ENCODE measurements at places on chromosomes 3 and 15.

GRCh38 chr3:43287500-43287873 is 1.1 kb downstream of the SNRK start:
- DNase-seq = no peak

DNA sequence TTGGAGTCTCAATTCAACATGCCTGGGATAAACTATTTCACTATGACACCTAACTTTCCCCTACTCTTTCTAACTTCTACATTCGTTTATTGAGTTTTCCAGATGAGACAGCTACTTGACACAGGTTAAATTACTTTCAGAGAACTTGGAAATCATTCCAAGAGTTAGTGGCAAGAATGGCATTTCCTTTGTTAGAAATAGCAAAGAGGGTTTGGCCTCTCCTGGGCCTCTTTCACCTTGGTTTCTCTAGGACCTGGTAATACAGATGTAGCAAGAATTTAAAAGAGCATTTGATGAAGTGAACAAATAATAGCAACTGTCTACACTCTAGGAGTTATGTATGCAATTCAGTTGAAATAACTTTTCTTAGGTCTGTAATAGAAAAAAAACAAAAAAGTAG is 748.9 kb downstream of the MECOM start:
- no peak for DNase-seq

GRCh38 chr3:4748701-4749378 is 230.4 kb upstream of the BHLHE40 start:
- DNase-seq = no peak

DNA sequence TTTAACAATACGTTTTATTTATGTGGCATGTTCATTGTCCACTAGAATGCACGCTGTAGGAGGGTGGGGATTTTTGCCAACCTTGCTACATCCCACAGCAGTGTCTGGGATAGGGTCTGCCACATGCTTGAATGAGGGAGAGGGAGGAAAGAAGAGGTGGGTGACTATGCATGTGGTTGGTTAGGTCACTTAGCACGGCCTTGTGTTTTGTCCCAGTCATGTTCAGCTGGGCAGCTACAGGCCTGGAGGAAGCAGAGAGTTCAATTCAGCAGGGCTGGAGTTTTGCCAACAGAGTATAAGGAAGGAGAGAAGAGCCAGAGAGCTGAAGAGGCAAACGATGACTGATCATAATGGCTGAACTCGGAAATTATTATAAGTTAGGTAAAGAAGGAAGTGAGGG is 268.4 kb upstream of the NSMCE3 start:
- no peak for DNase-seq

DNA sequence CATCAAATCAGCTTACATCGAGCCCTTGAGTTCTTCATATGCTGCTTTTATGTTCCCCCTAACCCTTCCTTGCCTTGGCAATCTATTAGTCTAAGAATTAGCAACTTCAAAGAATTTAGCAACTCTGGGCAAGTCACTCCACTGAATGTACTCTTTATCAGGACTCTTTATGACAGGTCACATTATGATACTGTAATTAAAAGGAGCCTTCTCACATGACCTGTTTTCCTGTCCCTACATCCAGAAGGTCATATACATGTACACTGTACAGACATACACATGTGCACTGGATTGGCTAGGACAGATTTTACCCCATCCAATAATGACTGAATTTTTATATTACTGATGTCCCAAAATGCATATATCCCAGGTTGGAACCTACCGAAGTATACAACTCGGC is 463.1 kb downstream of the SHQ1 start:
- no peak for DNase-seq

DNA sequence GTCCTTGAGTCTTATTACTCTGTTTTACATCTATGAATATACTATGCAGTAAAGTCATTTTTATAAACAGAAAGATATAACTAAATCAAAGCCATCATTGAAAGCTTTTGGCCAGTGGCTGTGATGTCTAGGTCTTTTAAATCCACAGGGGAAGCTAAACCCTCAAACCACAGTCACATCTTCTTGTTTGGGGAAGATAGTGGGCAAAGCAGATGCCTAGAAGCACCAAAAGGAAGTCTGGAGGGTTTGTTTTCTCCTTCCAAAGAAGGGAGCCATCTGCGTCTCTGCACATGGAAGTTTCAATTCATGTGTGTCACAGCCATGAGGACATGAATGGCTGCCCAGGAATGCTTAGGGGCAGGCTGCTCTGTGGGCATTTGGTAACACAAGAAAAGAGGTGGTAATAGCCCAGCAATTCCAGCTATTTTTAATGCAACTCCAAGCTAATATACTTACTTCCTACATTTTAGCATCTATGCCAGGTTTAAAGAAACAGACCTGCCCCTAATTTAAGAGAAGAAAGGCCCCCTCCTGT is 322.2 kb downstream of the SLC9A9 start:
- DNase-seq = no peak

GRCh38 chr15:39291690-39292089 is 289.2 kb upstream of the THBS1 start:
- DNase-seq = no peak

- DNase-seq = no peak
Observed at GRCh38 chr3:85193565-85193964, 234.8 kb downstream of the CADM2 start.

GRCh38 chr15:87962428-87962827 is 294.1 kb downstream of the NTRK3 start:
- no peak for DNase-seq

DNA sequence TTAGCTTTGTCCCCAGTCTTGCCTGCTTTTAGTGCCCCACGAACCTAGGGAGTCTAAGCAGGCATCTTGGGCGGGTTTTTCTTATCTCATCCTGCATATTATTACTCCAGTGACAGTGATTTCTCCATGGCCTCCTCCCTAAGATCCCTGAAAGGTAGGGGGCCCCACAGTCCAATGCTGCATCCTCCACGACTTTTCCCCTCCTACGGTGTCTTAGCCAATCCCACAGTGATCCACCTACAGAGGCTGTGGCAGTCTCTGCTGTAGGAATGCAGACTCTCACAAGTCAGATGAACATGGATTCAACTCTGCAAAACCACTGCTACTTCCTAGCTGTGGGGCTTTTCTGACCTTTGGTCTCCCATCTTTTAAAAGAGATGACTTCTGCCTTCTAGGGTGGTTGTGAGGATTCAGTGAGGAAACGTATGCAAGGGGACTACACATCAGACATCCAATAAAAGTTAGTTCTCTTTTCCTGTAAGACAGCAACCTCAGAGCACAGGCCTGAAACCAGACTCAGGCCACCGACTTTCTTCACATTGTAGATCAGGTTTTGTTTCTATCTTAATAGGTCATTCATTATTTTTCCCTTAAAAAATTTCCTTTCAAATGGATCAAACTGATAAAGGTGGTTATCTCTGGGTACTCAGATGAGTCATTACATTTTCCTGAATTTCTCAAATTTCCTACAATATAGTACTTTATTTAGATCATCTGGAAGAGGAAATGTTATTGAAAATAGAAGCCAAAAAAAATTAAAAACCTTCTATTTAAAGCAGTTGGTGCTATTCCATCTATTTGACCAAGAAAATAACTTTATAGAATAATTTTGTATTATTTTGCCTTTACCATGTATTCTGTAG is 23.2 kb downstream of the ILDR1 start:
- no peak for DNase-seq

DNA sequence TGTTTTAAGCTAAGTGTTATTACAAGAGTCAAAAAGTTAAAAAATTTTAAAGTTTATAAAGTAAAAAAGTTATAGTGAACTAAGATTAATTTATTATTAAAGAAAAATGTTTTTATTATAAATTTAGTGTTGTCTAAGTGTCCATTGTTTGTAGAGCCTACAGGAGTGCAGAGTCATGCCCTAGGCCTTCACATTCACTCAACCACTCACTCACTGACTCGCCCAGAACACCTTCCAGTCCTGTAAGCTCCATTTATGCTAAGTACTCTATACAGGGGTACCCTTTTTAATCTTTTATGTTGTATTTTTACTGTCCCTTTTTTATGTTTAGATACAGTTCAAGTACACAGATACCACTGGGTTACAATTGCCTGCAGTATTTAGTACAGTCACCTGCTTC is 37.2 kb downstream of the EEFSEC start:
- DNase-seq = no peak

DNA sequence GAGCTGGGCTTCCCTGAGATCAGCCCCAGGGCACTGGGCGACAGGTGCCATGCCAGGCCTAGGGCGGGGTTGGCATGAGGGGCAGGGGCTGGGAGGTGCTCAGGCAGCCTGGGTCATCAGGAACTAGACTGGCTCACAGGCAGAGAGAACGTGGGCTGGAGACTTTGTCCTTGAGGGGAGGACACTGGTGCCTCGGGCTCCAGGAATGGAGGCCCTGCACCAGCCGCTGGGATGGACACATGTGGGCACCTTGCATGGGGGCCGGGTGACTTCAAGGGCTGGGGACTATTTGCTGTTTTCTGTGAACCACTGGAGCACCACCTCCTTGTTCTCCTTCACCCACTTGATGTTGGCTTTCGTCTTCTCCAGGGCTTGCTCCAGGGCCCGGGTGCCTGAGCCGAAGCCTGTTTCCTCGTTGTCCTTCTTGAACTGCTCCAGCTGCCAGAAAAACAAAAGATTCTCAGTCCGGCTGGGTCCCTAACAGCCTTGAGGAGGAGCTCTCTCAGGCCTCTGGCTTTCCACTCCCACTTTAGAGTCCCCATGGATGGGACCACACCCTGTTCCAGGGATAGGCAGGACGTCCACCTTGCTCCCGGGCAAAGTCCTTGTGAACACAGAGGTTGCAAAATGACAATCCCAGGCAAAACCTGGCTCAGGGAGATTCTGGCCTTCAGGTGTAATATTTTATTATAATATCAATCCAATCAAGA is 9.1 kb downstream of the MESP2 start:
- no peak for DNase-seq

- DNase-seq = no peak
Observed at GRCh38 chr3:192933779-192934460, 16.3 kb upstream of the MB21D2 start.

DNA sequence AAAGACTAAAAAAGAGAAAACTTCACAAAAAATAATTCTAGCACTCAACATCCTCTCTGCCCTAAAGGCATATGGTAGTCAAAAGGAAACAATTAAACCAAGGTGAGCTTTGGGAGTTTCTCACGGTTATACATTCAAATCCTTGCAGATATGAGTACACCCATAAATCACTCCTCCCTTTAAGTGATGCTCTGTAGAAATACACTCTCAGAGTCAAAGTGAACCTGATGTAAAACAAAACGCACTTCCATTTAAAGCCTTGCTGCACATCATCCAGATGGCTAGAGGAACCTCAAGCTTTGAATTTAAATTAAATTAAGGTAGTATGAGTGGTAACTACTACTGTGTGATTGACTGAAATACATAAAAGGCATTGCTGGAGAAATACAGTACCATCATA is 36.0 kb upstream of the AADAC start:
- no peak for DNase-seq

DNA sequence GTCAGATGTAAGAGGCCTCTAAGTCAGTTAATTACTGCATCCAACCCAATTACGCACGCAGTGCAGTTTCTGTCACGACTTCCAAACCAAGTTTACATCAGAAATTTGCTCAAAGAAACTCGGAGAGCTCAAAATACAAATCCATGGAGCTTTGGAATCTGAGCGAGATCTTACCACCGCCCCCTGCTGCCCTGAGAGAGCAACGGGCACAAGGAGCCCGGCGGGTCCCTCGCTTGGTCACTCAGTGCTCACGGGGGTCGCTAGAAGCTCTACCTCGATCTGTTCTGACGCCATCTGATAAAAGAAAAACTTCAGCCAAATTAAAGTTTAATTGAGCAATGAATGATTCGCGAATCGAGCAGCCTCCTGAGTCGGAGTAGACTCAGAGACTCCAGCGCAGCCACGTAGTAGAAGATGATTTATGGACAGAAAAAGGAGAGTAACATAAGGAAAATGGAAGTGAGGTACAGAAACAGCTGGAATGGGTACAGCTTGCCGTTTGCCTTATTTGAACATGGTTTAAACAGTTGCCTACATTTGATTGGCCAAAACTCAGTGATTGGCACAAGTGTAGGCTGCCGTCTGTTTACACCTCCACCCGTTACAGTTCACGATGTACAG is 232.7 kb upstream of the ATP10A start:
- no peak for DNase-seq

Measured in iPS DF 19.7 (cell line).